ENCODE measurements at places on chromosomes 7 and 10.

DNA sequence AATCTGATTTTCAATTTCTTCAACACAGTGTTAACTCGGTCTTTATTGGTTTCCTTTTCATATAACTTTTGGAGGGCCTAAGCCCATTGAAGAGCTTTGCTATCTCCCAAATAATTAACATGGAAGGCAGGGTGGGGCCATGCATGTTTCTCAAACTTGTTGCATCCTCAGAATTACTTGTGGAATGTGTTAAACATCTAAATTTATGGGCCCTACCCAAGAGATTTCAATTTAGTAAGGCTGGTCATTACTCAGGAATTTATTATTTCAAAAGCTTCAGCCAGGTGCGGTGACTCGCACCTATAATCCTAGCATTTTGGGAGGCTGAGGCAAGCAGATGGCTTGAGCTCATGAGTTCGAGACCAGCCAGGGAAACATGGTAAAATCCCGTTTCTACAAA lies 208.9 kb downstream of the SORCS3 start:
- no peaks in the 10 kb centered on the region for H3K4me1 ChIP-seq
- no peaks in the 10 kb centered on the region for H3K27me3 ChIP-seq
- H3K4me3 ChIP-seq: no peak overlapping the region
- no peak for DNase-seq
- H3K27ac ChIP-seq: no peak overlapping the region

GRCh38 chr7:72394016-72394415 lies 18.1 kb downstream of the CALN1 start:
- no peak for DNase-seq
- H3K36me3 ChIP-seq: no peaks in the 10 kb centered on the region
- H3K27me3 ChIP-seq: no peaks in the 10 kb centered on the region
- no peak overlapping the region for H3K4me3 ChIP-seq

DNA sequence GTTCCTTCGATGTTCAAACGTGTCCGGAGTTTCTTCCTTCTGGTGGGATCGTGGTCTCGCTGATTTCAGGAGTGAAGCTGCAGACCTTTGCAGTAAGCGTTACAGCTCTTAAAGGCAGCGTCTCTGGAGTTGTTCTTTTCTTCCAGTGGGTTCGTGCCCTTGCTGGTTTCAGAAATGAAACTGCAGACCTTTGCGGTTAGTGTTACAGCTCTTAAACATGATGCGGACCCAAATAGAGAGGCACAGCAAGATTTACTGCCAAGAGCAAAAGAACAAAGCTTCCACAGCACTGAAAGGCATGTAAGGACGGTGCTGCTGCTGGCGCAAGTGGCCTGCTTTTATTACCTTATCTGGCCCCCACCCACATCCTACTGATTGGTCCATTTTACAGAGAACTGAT lies 931.4 kb downstream of the IPMK start:
- H3K27me3 ChIP-seq: no peaks in the 10 kb centered on the region
- H3K4me1 ChIP-seq: no peaks in the 10 kb centered on the region
- DNase-seq: no peak

- no peaks in the 10 kb centered on the region for H3K36me3 ChIP-seq
- DNase-seq: no peak
- H3K4me3 ChIP-seq: no peak overlapping the region
- no peaks in the 10 kb centered on the region for H3K27me3 ChIP-seq
- no peak overlapping the region for H3K27ac ChIP-seq
- no peaks in the 10 kb centered on the region for H3K4me1 ChIP-seq
These were observed 424.6 kb upstream of the SORCS1 start for GRCh38 chr10:107589081-107589480.
